ENCODE measurements at places on chromosomes 2 and 18.

DNA sequence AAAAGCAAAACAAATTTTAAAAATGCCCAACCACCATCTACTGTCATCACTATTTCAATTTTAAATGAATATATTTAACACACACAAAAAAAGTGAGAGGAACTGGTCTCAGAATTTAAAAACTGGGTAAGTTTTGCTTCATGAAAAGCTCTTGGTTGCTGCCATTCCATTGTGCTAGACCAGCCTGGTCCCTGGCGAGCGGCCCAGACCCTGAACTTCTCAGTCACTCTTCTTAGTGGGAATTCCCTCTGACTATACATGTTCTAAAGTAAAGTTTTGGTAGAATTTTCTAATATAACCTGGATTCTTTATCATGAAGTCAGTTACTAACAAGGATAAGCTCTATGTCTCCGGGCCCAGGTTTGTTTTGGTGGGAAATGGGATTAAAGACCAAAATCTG, 34.8 kb upstream of the TMEM177 start:
- DNase-seq = no peak

DNA sequence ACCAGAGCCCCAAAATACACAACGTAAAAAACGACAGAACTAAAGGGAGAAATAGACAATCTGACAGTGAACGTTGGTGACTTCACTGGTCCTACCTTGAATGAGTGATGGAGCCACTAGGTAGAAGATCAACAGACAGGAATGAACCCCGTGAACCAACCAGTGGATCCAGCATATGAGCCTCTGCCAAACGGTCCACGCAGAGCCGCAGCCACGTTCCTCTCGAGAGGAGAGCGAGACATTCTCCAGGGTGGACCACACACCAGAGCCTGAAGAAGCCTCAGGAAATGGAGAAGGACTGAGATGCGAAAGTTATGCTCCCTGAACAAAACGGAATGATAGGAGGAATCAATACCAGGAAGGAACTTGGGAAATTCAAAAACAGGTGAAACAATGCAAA, 178.4 kb downstream of the RTP5 start:
- DNase-seq = no peak

DNA sequence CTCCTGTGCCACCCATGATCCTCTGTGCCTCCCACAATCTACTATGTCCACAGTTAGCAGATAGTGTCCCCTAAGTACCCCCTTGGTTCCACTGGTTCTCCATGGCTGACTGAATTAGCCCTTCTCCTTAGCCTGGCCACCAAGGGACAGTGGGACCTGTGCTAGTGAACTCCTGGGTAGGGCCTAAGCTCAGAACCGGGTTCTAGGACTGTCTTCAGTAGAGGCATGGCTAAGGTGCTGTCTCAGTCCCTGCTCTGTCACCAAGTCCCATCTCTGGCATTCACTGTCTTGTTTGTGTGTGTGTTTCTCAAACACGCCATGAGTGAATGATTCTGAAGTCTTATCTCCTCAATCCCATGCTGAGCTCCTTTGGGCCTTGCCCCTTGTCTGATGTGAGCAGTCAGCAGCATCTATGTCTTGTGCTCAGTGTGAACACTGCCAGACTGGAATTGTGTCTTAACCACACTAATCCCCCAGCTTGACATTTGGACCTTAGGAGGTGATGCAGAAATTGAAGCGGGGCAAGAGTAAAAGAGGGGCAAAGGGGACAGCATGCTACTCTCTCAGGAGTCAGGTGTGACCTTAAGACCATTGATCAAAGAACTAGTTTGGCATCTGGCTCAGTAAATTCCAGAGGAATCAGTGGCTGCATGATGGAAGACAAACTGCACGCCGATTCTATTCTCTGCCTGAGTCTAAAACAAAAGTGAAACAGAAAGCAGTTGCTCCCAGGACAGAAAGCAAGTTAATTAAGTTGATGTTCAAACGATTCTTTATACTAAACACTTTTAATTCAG, 190.5 kb downstream of the ALPK2 start:
- no peak for DNase-seq

DNA sequence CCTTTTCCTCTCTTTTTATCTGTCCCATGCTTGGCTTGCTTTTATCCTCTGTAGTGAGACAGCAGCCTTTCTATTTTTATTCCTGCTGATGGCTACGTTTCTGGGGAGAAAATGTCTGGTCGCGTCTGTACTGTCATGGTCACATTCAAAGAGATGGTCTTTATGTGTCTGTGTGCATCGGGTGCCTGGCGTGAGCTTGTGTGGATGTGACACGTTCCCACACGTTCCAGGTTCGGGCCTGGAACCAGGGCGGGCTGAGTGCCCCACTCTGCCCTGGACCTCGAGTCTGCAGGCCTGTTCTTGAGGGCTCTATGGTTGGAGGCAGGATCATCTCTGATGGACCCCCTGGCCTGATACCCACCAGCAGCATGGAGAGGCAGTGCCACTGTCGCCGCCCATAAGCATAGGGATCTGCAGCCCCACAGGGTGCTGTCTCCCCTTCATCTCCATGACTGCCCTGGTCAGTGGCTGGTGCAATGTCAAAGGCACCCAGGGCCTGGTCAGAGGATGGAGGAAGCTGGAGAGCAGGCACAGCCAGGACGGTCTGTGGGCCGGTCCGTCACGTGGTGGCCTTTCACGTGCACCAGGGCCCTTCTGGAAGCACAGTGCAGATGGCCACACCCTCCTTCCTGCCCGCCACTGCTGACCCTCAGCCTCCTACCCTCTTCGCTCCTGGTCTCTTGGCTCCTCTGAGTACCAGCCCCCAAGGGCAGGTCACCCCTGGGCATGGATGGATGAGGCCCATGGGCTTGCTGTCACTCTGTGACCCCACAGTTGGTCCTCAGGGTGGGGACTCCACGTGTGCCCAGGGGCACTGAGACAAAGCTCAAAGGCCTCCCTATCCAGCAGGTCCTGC, 149.2 kb upstream of the TWIST2 start:
- no peak for DNase-seq

DNA sequence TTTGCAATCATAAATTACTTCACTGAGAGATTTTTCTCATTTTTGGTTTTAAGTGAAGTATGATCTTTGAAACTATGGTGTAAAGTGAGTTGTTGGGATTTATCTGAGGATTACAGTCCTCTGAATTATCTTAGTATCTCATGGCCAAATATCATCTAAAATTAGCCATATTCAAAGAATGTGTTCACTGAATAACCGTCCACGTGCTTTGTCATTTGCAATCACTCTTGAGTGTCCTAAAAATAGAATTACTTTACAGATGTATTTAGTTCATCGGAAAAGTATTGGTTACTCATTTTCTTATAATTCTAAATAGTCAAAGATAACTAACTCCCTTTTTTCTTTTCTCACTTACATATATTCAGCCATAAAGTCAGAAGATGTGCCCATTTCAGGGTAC, 141.2 kb downstream of the RTN4 start:
- DNase-seq = no peak

GRCh38 chr18:43780782-43781340, 503.6 kb upstream of the SYT4 start:
- no peak for DNase-seq

GRCh38 chr2:27701676-27702075, 38.0 kb downstream of the SLC4A1AP start:
- DNase-seq = no peak

DNA sequence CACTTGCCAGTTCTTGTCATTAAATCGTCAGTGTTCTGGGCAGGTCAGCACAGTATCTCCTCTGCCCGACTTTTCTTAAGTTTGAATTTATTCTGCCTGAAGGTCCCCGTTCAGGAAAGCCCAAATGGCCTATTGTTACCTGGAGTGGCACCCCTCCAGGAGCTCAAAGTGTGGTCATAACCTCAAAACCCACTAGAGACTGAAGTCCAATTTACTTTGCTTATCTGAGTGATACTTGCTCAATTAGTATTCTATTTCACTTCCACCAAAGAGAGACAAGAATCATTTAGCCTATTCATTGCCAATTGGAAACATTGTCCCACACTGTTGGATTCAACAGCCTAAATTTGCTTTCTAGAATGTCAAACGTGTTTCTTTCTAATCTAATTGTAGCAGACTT, 375.3 kb downstream of the LNPK start:
- no peak for DNase-seq

DNA sequence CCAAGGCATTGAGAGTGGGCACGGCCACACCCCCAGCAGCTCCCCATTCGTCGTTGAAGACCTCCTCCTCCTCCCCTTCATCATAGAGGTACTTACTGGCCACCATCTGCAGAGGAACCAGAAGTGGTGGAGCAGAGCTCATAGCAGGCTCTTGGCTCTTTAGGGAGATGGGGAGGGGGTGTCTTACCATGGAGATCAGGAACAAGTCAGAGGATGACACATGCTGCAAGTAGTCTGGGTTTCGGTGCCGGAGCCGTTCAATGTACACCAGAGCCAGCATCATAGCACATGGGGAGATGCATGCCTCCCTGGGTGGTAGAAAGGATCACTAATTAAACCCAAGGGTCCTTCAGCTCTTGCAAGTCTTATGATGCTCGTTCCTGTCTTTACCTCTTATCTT, 1.9 kb downstream of the CNPPD1 start:
- DNase-seq = no peak

- DNase-seq = no peak
Observed at GRCh38 chr2:126888046-126888445, 10.6 kb upstream of the TEX51 start.

DNA sequence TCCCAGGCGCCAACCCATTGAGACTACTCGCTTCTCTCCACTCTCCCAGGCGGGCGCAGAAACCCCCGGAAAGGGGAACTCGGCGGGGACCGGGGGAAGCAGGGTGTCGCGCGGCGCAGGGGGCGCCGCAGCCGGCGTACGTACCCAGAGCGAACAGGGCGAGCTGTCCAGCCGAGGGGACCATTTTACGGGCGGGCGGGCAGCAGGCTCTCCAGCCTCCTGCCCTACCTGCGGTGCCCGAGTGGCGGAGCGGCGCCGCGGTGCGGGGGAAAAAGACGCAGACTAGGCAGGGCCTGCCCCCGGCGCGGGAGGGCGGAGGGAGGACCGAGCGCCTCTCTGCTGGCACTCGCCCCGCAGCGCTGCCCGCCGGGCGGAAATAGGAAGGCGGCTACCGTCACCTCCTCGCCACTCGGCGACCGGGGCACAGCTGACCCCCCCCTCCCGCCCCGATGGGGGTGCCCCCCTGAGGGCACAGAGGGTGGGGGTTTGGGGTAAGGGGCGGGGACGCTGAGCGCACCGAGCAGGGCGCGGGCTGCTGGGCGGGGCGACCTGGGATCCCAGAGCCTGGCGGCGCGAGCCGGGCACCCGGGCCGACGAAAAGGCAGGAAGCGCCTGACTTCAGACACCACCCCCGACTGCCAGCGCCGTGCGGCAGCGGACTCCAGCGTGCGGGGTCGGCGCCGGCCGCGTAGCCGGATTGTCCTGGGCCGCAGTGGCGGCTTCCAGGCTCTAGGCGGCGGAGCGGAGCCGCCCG, at the start of gene TGFA:
TGFA (minus strand) TSS at position 243 of the 754 bp plus-strand sequence; CDS start at position 184, 59 bp downstream.
- DNase-seq = peak; percentile 66

GRCh38 chr2:64929333-64929732, 59.9 kb upstream of the SLC1A4 start:
- DNase-seq = no peak

GRCh38 chr2:179787601-179788000, 73.8 kb downstream of the ZNF385B start:
- no peak for DNase-seq

DNA sequence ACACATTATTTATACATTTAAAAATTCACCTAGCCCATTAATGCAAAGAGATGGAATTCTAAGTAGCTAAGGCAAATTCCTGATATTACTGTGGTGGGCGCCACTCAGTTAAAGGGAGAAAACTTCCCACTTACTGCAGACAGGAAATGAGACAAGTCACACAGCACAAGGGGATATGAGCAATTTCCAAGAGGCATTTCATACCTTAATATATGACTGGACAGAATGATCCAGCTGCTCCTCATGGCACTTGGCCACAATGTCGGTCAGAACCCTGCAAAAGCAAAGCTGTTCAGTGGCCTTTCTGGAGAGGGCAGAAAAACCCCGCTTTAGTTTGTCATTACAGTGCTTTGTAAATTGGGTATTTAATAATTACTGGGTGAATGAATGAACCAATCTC, 121.4 kb upstream of the CCDC195 start:
- no peak for DNase-seq

GRCh38 chr2:10425699-10426098, 22.4 kb downstream of the ODC1 start:
- DNase-seq = no peak

DNA sequence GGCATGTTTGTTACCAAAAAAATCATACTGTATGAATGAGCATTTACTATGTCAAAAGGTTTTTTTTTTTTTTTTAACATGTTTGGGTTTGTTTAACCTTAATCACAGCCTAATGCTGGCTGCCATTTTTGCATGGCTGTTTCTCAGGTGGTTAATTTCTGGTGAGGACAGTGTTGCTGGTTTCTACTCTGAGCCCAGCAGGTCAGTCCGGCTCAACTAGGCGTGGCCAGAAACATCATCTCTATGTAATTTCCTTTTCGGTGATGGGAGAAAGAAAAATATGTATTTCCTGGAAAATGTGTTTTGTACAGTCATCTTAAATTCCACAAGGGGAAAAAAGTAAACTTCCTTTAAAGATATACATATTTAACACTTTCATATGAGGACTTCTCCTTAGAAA, 24.9 kb upstream of the BZW1 start:
- no peak for DNase-seq

DNA sequence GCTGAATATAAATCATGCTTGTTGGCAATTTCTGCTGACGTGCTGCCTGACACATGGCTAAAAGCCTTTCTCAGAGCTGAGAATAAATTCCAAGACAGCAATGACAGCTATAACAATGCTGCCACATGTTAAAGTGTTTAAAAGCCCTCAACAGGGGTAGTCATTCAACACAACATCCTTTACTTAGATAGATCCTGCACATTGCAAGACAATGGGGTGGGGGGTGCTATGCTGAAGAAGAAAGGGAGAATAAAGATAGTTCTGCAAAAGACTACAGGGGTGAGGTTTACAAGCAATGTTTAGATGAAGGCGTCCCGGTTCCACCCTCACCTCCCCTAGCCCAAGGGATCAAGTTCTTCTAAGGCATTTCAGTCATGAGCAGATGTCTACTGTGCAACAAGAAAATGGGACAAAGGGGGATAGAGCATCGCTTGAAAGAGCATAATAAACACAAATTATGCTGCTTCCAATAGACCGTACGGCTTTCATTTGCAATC, 291.0 kb upstream of the ACVR2A start:
- DNase-seq = peak; percentile 69

DNA sequence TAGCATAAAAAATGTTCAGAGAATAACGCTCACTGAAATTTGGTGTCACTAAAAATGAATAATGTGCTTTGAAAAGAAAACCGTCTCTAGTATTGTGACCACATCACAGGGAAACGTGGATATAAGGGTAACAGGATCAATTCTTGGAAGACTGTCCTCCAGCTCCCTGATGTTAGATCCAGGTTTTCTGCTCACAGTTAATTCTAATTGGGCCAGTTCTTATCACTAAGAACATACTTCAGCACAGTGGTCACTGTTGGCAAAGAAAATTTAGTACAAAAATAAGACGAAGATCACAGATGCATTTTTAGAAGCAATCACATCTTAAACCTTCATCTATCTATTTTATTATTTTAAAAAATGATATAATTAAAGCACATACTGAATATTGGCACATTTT, 57.0 kb upstream of the CD226 start:
- DNase-seq = no peak

- DNase-seq = no peak
Observed at GRCh38 chr2:179302764-179303571, 38.3 kb upstream of the SESTD1 start.
